CD14-positive monocyte (primary cell): ENCODE measurements at places on chromosomes 2 and 18. TPM values are rescaled to one million over a fixed set of nuclear protein-coding genes. Genes with fewer than 3 reads are reported as not detected.

CNGA3 gene
- polyA plus RNA-seq, result not detected in 2 replicates

- DNase-seq, result no peak
These were observed 79.8 kb downstream of the VSNL1 start for GRCh38 chr2:17620280-17620679.

TXNL4A gene
- polyA plus RNA-seq, result 150 TPM

GRCh38 chr2:223697316-223697891 is 95.2 kb upstream of the SCG2 start:
- no peak for DNase-seq

MRPL33 gene
- 25.2 and 67.4 TPM in 2 replicates for polyA plus RNA-seq

DNA sequence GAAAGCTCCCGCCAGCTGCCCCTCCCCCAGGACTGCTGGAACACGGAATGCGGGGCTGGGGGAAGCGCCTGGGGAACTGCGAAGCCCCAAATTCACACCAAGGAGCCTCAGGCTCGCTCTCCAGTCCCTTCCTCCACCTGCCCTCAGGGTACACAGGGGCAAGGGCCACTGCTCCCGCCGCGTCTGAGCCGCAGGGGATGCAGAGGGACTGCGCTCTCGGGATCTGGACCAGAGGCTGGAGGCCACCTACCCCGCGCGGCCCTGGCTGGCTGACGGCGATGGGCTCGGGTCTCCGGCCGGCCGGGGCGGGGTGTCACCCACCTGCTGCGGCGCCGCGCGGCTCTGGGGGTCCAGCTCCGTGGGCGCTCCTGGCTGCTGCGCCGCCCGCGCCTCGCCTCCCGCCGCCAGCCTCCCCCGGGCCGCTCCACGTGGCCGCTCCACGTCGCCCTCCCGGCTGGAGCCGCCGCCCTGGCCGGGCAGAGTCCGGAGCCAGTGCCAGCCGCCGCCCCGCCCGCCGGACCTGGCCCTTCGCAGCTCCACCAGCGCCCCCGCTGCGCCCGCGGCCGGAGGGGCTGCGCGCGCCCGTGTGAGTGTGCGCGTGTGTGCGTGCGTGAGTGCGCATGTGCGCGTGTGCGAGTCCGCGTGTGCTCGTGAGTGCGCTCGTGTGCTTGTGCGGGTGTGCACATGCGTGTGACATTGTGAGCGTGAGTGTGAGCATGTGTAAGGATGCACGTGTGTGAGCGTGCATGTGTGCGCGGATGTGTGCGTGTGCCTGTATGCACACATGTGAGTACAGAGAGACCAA is at the start of gene CGREF1:
TSS of gene CGREF1 (minus strand) at position 604 of the 805 bp plus-strand sequence. CDS start 14,762 bp downstream, outside the sequence.
- no peak for DNase-seq

- DNase-seq, result no peak
These were observed 38.9 kb upstream of the PNO1 start for GRCh38 chr2:68118816-68119215.

DNA sequence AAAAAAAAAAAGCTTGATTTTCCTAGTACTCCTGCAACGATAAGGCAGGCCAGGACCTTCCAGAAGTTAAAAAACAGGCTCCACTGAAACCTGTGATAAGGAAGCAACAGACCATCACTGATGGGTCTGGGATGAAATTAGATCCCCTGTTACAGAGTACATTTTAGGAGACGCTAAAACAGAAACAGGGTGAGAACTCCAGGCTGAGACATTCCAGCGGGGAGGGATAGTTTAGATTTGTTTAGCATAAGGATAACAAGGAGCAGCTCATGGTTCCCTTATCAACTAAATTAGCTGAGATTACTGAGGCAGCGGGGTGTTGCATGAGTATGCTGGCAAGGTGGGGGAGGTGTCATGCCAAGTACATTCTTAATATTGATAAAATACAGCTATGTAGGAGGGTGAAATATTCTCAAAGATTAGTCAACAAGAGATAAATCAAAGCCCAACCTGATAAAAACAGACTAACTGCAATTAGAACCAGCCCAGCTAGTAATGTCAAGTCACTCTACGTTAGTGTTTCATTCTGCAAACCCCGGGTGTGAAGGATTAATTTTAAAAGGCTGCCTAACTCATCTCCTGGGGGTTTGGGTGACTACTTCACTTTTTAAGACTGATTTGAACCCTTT is 75.0 kb upstream of the BZW1 start:
- no peak for DNase-seq
